ENCODE measurements at places on chromosomes 12 and 14. TPM values are rescaled to one million over a fixed set of nuclear protein-coding genes. Genes with fewer than 3 reads are reported as not detected.

Gene OTOGL
- 0.14 TPM for total RNA-seq

Gene NXPH4
- total RNA-seq: 0.65 TPM

Gene IFNG-AS1
- total RNA-seq: not detected

Gene SMOC1
- 0.65 TPM for total RNA-seq

Gene HOXC10
- 0.43 TPM for total RNA-seq

Gene MLH3
- 31.5 TPM for total RNA-seq

Gene REP15
- 0.43 TPM for total RNA-seq

Gene NEMP1
- 3.8 TPM for total RNA-seq

Gene RCOR1
- total RNA-seq: 8.5 TPM

Gene ASB8
- 14.1 TPM for total RNA-seq

Gene GDF3
- total RNA-seq: not detected

Gene PTCSC3
- not detected for total RNA-seq

Gene ACACB
- total RNA-seq: 6.0 TPM

Gene HOXC6
- 0.28 TPM for total RNA-seq

Gene CLEC4C
- not detected for total RNA-seq

Gene RBP5
- total RNA-seq: not detected

Gene MDM2
- total RNA-seq: 228 TPM

Gene PTPRB
- 0.55 TPM for total RNA-seq

Gene POLE
- total RNA-seq: 7.3 TPM

Gene SLC25A47
- not detected for total RNA-seq

Gene TAS2R13
- 0.85 TPM for total RNA-seq

Gene C14orf180
- total RNA-seq: not detected

Gene PRKAG1
- total RNA-seq: 77.1 TPM

Gene MPHOSPH9
- total RNA-seq: 28.5 TPM

Gene OVCH1
- total RNA-seq: 0.09 TPM

Gene ART4
- under 0.01 TPM for total RNA-seq

Gene SPTB
- total RNA-seq: 0.14 TPM

Gene TESPA1
- not detected for total RNA-seq

Gene CLEC12A
- total RNA-seq: not detected

Gene RNASE7
- not detected for total RNA-seq

Gene TUNAR
- not detected for total RNA-seq

Gene AKAP3
- total RNA-seq: 1.5 TPM

Gene KRT80
- under 0.01 TPM for total RNA-seq

Gene KCNH3
- total RNA-seq: 0.09 TPM

Gene ACRBP
- 0.28 TPM for total RNA-seq

Gene LRR1
- 9.1 TPM for total RNA-seq

Gene C14orf39
- not detected for total RNA-seq

Gene SERPINA10
- total RNA-seq: not detected

Gene LRRC10
- total RNA-seq: not detected

Gene NEUROD4
- total RNA-seq: not detected

Gene TRIM9
- 0.18 TPM for total RNA-seq

Gene TTC7B
- 10.1 TPM for total RNA-seq

Gene MGP
- 8.0 TPM for total RNA-seq

Gene DENR
- 25.6 TPM for total RNA-seq
